ENCODE measurements at places on chromosomes 3 and 15.

GRCh38 chr3:65019443-65020055, 331.7 kb upstream of the ADAMTS9 start:
- DNase-seq: no peak

- peak; percentile 78 for DNase-seq
Measured at GRCh38 chr15:79595995-79596622, 164.0 kb downstream of the MINAR1 start.

- no peak for DNase-seq
Measured at GRCh38 chr15:72770673-72771328, 12.8 kb downstream of the ADPGK start.

- no peak for DNase-seq
Measured at GRCh38 chr3:110929816-110930215, 141.8 kb upstream of the NECTIN3 start.

GRCh38 chr15:51726302-51727073, 11.0 kb downstream of the LYSMD2 start:
- DNase-seq: peak; percentile 71

DNA sequence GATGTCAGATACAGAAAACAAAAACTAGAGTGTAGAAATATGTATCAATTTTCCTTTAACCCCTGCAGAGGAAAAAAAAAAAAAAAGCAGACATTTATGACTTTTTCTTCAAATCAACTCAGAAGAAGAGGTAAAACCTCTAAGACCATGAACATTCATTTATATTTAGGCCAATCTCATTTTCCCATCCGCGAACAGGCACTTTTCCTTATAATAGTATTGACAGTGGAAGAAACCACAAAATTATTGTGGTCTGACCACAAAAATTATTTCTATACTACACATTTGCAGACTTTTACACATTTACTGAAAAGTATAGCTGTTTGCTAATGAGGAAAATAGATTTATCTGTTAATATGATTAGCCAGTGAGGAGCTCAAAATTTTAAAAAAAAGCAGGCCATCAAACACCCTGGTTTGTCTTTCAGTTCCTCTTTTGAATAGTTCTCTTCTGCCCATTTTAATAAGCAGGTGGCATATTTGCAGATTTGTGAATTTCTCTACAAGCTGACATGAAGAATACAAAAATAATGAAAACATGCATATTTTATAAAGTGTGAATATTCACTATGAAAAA, 5.7 kb downstream of the OSBPL11 start:
- DNase-seq: no peak

GRCh38 chr3:139264375-139264774, 79.4 kb upstream of the MRPS22 start:
- DNase-seq: no peak

- no peak for DNase-seq
Measured at GRCh38 chr15:85986741-85987140, 92.9 kb upstream of the AGBL1 start.

DNA sequence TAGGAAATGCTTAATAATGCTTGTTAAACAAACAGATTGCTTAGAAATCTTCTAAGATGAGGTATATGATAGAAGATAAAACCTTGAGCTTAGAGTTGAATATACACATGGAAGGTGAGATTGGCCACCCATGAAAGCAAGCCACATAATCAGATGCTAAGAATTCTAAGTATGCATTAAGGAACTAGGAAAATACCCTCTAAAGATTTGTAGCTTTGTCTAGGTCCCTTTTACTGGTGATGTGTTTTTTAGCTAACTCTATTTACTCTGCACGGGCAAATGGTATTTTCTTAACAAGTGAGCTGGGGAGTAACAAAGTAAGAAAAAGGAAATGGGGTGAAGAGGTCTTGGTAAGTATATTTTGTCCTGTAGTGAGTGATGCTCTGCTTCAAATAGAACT, 310.3 kb downstream of the OXSM start:
- no peak for DNase-seq

GRCh38 chr3:124510290-124510689, 220.0 kb upstream of the UMPS start:
- DNase-seq: no peak

DNA sequence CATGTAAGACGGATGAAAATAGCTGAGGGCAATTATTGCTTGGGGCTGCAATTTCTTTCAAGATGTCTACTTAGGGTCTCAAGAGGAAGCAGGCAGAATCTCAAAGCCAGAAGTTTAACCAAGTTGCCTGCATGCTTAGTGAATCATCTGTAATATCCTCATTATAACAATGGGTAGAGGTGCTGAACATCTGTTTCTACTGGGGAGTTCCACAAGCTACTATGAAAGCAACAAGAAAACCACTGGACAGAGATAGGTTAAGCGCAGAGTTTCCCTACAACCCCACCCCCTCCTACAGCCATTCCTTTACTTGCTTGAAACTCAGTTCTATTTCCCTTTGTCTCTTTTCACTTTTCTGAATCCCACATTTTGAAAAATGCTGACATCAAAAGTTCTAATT, 759.4 kb upstream of the GBE1 start:
- DNase-seq: no peak

GRCh38 chr3:42780892-42781700, 8.0 kb upstream of the CCDC13 start:
- peak; percentile 32 for DNase-seq

GRCh38 chr3:188046561-188047211, 107.3 kb upstream of the LPP start:
- DNase-seq: no peak

- DNase-seq: no peak
Measured at GRCh38 chr3:59127071-59127470, 77.2 kb upstream of the CFAP20DC start.

DNA sequence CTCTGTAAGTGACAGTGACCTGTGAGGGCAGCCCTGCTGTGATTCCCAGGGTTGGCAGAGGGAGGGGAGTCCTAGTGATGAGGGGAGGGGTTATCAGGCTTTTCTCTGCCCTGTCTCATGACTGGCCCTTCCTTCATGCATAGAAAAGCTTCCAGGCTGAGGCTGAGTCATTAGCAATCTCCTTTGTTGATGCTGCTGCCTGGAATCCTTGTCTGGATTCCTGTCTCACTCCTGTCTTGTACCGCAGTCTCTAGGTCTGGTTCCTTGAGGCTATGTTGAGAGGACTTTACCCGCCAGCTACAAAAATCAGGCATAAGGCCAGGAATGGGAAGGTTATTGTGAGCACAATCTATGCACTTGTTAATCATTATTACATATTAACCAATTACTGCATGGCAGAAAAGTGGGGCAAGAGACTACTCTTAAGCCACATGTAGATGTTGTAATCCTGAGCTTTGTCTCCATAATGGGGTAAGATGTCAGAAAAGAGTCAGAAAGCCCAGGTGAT, 7.2 kb downstream of the KLHL6 start:
- DNase-seq: no peak

DNA sequence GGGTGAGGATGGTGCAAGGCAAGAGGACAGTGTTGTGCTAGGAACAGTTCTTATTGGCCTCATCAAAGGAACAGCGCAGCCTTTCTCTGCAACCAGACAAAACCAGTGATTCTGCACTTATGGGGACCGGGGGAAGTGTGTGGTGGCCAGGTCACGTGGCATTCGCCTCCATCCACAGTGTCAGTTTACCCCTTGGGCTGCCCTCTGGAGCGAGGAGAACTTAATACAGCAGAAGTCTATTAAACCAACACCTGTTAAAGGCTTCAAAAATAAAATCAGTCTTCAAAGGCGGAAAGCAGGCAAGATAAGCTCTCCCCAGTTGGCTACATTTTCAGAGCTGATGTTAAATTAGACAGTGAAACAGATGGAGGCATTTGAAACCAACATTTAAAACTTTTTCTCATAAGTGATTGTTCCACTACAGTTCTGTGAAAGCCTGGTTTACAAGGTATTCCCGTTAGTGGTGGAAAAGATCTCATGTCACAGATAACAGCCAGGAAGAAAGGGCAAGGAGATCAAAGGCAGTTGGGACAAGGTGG, 75.2 kb downstream of the LRIG1 start:
- DNase-seq: no peak

DNA sequence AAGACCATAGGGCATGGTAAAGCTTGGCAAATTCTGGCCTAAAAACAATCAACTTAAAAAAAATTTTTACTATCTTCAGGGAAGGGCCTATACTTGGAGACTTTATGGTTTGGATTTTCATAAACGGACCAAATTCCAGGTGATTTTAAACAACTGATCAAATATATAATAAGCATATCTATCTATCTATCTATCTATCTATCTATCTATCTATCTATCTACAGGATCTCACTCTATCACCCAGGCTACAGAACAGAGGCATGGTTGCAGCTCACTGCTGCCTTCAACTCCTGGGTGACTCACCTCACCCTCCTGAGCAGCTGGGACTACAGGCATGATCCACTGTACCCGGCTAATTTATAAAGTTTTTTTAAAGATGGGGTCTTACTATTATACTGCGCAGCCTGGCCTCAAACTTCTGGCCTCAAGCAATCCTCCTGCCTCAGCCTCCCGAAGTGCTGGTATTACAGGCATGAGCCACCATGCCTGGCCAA, 6.7 kb downstream of the SPPL2A start:
- no peak for DNase-seq

DNA sequence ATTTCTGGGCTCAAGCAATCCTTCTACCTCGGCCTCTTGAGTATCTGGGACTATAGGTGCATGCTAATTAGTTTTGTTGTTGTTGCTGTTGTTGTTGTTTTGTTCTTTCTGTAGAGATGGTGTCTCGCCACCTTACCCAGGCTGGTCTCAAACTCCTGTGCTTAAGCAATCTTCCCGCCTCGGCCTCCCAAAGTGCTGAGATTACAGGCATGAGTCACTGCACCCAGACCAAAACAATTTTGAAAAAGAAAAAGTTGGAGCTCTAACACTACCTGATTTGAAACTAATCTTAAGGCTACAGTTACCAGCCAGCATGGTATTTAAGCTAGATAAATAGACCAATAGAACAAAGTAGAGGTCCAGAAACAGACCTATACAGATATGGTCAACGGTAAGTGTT, 29.8 kb downstream of the KPNA1 start:
- DNase-seq: no peak

DNA sequence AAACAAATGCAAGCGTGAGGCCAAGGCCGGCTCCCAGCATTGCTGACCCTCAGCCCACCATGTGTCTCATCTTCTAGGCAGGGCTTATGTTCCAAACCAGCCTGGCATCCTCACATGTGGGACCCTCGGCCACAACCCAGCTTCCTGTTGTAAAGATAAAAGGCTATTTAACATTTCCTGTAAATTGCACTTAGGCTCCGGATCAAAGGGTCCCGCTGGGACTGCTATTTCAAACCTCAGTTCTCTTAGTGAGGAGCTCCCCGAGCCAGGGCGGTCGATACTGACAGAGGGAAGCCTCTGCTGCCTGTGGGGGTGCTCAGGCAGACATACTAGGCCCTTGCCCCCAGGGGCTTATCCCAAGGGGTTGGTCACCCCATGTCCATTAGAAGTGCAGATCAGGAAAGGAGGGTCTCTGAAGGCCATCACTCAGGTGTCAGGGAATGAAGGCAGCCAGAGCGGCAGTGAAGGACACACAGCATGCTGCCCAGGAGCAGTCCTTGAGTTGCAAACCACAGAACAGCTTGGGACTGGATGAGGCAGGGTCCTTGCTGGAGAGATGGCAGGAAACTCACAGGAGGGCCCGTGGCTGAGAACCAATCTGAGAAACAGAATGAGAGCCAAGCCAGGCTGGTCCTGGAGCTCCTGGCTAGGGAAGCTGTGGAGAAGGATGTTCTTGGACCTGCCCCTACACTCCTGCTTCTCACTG, 239.9 kb downstream of the TLE3 start:
- peak; percentile 39 for DNase-seq

DNA sequence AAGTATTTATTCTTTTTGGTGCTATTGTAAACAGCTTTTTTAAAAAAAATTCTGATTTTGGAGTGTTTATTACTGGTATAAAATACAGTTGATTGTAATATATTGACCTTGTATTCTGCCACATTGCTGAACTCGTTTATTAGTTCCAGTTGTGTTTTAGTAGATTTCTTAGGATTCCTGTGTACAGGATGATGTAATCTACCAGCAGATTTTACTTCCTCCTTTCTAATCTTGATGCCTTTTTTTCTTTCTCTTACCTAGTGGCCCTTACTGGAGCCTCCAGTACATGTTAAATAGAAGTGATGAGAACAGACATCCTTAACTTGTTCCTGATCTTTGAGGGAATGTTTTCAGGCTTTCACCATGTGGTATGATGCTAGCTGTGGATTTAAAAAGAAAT, 70.4 kb upstream of the KY start:
- no peak for DNase-seq

- no peak for DNase-seq
Measured at GRCh38 chr3:190017521-190018288, 103.0 kb downstream of the P3H2 start.

DNA sequence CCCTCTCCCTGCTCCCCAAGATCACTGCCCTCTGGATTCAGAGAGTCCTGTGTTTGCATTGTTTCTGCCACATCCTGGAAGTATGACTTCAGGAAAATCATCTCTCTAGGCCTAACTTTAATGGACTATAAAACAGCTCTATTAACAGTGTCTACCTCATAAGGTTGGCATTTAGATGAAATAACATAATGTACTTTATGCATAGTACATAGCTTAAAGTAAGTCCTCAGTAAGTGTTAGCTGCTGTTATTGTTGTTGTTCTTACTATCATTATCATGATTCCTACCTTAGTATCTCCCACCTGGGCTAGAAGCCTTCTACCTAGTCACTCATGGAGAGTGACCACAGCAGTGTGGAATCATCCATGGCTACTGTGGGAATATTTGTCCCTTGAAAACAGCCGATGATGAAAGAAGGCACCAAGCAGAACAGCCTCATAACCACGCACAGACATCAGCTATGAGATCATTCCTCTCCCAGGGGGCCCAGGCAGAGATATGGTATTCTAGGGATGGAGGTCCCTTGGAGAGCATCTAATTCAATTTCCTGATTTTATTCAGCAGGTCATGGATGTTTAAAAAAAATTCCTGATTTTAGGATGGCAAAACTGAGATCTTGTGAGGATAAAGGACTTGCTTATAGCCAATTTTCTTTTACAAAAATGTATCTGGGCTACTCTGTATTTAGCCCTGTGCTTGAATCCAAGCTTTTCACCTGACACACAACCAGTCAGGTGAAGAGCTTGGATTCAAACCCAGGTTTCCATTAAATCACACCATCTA, 1.9 kb downstream of the FSD2 start:
- DNase-seq: no peak

DNA sequence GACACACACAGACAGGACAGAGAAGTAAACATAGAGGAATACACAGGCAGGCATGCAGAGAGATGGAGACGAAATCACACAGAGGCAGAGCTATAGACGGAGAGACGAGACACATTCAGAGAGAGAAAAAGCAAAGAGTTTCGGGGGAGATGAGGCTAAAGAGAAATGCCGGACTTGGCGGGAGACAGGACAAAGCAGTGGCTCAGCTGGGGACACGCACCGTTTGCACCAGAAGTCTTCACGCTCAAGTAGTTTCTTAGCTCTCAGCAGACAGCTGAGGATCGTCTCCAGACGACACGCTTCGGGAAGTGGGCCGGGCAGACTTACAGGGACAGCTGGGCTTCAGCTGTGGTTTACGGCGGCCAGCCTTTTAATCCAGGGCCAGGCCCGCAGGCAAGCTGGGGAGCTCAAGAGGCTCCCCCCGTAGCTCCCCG, 56.2 kb upstream of the DLG1 start:
- no peak for DNase-seq

- peak; percentile 6 for DNase-seq
Measured at GRCh38 chr15:66253418-66254088, at the start of gene MEGF11. Gene MEGF11, minus strand, starts transcription at chr15:66253750. Its CDS starts 125,347 bp downstream, at chr15:66128403.

Measured in activated CD8-positive, alpha-beta T cell treated with anti-CD3 and anti-CD28 coated beads for 36 hours (primary cell).